ENCODE measurements at places on chromosomes 5 and 9.

- DNase-seq = no peak
Observed at GRCh38 chr9:132127888-132128534, 33.8 kb upstream of the NTNG2 start.

DNA sequence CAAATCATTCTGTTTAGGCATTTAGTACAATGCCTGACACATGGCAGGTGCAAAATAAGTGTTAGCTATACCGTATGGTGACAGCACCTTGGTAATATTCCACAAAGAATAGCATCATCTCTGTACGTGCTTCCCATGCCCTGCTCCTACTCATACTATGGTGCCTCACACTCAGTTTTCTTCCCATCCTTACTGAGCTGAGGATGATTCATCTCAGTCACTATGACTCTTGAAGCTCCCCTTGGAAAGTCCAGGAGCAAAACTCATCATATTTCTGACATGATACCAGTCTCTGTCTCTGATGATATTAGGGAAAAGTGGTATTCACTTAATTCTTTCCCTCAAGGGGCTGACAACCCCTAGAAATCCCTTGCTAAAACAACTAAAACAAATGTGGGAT, 423.3 kb downstream of the EFNA5 start:
- no peak for DNase-seq

- DNase-seq = peak; percentile 88
Observed at GRCh38 chr9:90301277-90301653, 341.4 kb downstream of the DIRAS2 start.

DNA sequence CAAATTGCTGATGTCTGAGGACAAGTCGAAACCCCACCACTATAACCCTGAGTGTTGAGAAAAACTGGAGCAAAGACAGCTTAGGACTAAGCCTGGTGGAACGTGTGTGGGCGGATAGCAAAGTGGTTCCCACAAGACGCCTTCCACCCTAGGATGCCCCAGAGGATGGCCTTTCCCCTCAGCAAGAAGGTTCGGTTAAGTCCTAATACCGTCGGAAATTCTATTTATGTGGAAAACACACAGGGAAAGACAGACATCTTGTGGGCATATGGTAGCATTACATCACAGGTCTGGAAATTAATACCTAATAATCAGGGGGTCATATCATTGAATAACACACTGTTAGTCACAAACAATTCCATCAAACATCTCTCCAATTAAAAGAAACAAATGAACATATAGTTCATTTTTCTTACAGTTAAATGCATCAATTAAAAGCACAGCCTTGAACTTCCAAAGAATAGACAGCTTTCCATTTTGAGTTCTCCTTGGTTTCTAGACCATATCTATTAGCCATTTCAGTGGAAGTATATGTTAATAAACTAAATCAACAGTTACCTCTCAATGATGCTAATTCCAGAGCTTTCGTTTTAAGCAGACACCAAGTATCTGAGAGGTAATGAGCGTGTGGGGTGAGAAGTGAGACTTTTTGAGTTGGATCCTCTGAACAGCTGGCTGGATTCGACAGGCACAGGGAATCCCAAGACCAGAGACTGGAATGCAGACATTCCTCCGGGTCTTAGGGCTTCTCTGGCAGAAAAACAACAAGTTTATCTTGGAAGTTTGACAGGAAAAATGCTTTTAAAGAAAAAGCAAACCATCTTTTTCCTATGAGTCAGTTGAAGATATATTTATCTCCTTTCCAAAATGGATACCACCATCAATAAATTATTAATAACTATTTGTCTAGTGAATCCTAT, 2.9 kb upstream of the ICE1 start:
- DNase-seq = peak; percentile 74

DNA sequence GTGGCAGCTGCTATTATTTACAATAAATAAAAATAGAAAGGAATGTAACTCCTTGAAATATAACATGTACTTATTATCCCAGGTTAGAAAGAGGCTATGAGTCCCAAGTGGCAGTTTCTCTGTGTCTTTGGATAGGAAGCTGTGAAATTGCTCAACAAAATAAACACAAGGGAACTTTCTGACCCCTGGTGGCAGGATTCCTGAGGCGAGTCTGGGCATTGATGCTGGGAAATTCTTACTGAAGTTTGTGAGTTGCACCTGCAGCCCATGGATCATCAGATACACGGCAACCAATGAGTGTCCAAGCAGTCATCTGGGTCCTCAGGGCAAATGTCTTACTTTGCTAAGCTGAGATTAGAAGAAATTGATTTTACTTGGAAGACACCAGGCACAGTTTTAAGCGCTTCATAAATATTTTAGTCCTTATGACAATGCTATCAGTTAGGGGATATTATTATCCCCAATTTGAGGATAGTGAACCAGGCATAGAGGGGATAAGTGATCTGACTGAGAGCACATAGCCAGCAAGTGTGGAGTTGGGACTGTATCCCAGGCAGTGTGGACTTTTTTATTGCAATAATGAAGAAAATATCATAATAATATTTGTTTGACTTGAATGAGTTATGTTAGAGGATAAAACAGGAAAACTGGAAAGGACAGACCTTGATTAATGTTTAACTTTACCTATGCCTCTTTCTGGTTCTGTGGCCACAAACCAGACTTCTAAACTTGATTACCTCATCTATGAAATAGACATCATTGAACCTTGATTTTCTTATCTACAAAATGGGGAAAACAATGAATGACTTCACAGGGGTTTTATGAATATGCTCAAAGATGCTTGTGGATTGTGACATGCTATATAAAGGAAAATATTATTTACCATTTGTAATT, 265.5 kb upstream of the ADAMTSL1 start:
- peak; percentile 46 for DNase-seq

GRCh38 chr5:112983363-112983762, 6.8 kb downstream of the DCP2 start:
- DNase-seq = peak; percentile 34

GRCh38 chr9:84151640-84152039, 171.0 kb downstream of the RMI1 start:
- DNase-seq = no peak

DNA sequence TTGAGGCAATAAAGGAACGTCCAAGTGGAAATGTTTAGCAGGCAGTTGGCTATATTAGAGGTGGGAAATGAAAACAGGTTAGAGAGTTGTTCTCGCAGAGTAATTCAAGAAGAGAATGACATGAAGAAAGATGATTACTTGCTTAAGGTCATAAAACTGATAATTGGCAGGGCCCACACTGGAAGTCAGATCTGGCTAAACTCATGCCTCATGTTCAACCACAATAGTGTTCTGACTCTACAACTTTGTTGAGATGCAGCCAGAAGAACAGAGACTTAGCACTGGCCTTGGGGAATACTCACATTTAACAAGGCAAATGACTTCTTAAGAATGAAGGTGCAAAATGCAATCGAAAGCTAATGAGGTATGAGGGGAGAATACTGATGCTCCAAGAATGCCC, 27.2 kb upstream of the TNFSF8 start:
- DNase-seq = no peak
